ENCODE measurements at places on chromosomes 16 and 17.
A peak's percentile ranks its signal among the peaks of the same experiment; 100 is the strongest.

GRCh38 chr16:69040144-69040909, 65.1 kb upstream of the HAS3 start:
- no peak for DNase-seq

DNA sequence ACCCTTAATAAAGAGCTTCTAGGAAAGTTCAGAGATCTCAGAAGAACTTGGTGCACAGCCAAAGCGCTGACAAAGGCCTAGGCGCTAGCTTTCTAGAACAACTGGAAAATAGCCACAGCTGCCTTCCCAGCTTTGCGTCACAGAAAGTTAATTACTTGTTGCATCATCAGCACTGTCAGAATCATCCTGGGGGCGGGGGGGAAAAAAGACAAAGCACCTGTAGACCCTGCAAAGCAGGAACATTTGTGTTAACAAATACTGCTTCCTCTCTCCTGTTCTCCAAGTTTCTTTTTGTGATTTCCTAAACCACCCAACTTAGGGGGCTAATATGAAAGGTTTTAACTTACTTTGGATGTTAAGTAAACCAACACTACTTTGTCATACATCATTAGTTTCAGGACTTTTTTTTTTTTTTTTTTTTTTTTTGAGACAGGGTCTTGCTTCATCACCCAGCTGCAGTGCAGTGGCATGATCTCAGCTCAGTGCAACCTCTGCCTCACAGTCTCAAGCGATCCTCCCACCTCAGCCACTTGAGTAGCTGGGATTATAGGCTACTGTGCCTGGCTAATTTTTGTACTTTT, 4.8 kb upstream of the AARSD1 start:
- DNase-seq = no peak

GRCh38 chr16:84194470-84195200, 3.7 kb downstream of the ADAD2 start:
- no peak for DNase-seq

DNA sequence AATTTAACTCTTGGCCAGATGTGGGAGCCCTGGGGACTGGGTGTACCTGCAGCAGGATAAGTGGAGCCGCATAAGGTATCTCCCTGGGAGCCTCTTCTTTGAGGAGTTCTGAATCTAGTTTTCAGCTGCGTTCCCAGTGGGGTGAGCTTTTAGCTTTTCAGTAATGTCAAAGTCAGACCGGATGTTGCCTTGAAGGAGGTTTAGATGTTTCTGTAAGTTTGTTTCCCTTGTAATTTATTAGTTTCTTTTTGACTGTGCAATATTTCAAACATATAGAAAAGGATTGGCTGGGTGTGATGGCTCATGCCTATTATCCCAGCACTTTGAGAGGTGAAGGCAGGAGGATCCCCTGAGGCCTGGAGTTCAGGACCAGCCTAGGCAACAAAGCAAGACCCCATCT, 98.6 kb upstream of the EEF2KMT start:
- DNase-seq = no peak

DNA sequence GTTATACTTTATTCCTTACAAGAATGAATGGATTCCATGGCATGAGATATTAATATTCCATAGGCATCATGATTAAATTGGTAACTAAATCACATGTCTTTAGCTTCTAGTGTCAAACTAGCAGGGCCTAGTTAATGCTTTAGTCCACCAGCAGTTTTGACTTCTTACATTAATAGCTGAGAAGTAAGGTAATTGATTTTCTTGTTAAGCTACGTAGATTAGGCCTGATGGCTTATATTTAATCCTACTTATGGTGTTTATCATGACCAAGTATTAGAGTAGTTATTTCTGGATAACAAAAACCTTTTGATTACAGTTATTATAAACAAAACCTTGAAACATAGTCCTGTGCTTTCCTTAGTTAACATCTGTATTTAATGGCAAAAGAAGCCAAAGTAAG, 184.5 kb downstream of the TANC2 start:
- DNase-seq = no peak

DNA sequence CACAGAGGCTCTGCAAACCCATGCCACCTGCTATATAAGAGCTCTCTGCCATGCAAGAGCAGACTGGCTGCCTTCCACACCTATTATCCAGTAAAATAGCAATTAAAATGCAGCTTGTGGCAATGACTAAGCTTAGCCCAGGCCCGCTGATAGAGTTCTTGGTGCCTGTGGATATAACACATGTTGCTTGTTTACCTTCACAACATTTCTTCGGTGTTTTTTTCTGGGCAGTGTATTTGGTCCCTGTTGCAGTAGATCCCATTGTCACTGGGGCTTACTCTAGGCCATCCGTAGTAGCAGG, 63.5 kb downstream of the SPECC1 start:
- DNase-seq = no peak

DNA sequence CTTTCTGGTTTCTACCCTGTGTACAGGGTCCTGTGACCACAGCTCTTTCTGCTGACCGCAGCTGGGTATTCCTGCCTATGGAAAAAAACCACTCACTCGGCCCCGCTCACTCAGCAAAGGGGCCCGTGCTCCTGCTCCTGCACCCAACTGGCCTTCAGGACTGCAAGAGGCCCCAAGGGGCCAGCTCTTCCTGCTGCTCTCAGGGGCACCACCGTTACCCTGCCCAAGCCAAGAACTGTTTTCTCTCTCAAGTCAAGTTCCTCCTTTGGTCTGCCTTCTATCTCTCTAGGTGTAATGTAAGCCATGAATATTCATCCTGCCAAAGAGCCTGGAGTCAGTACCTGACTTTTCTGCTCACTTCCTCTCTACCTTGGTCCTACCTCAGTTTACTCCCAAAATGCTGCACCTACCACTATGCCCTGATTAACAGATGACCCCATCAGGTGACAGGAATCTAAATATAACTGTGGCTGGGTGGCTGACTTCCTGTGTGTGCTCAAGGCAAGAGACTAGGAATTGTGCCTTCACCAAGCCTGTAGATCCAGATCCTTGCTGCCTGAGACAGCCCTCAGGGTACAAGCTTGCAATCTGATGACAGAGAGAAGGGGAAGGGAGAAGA, 20.4 kb upstream of the SCIMP start:
- DNase-seq = no peak

GRCh38 chr16:79847101-79847500, 246.6 kb upstream of the MAF start:
- no peak for DNase-seq

GRCh38 chr16:57252148-57252721, 7.2 kb downstream of the ARL2BP start:
- no peak for DNase-seq

- peak; percentile 20 for DNase-seq
These were observed 244.9 kb downstream of the PRKCA start for GRCh38 chr17:66547151-66547865.

DNA sequence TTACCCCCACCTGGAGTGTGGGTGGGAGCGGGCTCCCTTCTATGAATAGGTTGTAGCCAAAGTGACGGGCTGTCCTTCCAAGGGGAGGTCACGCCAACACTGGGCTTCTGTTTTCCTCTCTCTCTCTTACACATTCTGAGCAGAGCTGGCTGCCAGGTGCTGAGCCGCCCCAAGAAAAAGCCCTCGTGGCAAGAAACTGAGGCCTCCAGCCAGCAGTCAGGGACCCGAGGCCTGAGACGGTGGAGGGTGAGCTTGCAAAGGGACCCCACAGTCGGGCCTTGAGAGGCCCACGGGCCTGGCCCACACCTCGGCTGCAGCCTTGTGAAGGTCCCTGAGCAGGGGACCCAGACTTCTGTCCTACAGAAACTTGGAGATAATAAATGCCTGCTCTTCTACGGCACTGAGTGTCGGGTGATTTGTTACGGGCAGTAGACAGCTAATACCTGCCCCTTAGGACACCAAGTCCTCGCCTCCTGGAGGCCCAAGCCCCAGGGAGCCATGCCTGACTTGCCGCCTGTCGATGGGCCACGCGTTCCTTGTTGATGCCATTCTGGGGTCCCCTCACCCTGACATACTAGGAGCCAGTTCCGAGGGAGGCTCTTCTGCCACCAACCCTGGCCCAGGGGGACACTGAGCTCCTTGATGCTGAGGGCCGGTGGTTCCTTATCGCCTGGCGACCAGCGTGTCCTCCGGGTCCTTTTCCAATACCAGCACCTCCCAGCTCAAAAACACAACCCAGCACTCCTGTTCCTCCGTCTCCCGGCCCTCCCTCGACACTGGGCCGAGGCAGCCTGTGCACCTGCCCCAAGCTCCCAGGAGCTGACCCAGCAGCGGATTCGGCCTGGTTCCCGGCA, 26.1 kb downstream of the SLC25A10 start:
- no peak for DNase-seq

DNA sequence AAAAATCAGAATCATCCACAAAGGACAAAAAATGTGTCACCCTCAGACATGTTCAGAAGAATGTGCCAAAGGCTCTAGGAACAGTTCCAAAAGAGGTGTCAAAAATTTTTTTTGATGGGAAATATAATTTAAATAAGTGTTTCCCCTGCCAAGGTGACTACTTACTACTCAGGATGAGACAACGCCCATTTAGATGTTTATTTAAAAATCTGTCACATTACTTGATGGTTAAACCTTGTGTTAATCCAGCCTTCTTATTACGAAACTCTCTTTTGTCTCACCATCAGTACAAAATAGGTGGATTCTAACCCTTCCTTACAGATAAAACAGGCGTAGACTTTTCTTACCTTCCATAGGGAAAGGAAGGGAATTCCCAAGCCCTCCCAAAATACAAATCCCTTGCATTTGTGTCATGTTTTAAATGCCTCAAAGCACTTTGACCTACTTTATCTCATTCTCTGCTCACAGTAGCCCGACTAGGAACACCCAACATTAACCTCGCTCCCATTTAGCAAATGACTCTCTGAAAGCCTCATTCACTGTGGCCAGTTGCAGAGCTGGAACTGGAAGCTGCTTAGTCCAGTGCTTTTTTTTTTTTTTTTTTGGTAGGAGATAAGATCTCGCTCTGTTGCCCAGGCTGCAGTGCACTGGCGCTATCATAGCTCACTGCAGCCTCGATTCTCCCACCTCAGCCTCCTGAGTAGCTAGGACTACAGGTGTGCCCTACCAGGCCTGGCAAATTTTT, 5.8 kb upstream of the GNA13 start:
- no peak for DNase-seq

DNA sequence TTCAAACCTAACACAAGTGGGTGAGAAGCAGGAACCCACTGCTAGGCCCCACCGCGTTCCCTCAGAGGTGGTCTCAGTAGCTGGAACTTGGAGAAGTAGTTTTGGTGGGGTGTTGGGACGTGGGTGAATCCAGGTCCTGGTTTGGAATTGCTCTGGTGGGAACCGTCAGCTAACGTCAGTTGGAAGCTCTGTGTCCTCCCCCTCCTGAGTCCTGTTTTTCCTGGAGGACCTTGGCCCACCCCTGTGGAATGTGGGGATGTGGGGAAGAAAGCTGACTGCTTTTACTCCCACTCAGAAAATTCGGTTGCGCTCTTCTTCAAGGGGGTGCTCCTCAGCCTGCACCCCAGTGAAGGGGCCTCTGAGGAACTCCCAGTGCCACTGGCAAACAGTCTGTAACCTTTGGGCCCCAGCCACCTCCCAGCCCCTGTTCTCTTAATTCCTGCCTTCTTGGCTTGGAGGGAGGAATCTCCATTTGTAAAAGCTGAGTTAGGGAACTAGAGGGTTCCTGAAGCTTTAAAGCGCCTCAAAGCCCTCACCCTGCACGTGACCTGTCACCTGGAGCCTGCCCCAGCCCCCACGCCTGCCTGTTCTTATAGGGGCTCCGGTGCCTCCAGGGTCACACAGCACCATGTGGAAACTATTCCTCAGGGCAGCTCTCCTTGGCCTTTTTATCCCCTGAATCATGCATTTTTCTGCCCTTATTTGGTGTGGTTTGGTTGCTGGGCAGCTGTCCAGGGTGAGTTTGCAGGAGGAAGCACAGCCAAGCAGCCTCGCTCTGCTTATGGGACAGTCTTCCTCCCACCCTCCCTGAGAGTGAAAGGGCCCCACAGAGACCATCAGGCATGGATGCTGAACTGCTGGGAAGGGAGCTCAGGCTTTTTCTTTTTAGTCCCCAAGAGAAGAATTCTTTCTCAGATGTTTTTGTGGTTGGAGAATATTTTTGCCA, 16.2 kb upstream of the NAGLU start:
- DNase-seq = no peak

DNA sequence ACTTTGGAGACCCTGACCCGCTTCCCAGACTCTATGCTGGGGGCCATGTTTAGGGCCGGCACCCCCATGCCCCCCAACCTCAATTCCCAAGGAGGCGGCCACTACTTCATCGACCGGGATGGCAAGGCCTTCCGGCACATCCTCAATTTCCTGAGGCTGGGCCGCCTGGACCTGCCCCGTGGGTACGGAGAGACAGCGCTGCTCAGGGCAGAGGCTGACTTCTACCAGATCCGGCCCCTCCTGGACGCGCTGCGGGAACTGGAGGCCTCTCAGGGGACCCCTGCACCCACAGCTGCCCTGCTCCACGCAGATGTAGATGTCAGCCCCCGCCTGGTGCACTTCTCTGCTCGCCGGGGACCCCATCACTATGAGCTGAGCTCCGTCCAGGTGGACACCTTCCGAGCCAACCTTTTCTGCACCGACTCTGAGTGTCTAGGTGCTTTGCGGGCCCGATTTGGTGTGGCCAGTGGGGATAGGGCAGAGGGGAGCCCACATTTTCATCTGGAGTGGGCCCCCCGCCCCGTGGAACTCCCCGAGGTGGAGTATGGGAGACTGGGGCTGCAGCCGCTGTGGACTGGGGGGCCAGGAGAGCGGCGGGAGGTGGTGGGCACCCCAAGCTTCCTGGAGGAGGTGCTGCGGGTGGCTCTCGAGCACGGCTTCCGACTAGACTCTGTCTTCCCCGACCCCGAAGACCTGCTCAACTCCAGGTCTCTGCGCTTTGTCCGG, 1.1 kb downstream of the KCTD11 start:
- DNase-seq = no peak

- peak; percentile 86 for DNase-seq
These were observed 1.4 kb downstream of the PHF23 start for GRCh38 chr17:7237761-7238419.

GRCh38 chr16:51095084-51095881, 55.8 kb downstream of the SALL1 start:
- DNase-seq = no peak

DNA sequence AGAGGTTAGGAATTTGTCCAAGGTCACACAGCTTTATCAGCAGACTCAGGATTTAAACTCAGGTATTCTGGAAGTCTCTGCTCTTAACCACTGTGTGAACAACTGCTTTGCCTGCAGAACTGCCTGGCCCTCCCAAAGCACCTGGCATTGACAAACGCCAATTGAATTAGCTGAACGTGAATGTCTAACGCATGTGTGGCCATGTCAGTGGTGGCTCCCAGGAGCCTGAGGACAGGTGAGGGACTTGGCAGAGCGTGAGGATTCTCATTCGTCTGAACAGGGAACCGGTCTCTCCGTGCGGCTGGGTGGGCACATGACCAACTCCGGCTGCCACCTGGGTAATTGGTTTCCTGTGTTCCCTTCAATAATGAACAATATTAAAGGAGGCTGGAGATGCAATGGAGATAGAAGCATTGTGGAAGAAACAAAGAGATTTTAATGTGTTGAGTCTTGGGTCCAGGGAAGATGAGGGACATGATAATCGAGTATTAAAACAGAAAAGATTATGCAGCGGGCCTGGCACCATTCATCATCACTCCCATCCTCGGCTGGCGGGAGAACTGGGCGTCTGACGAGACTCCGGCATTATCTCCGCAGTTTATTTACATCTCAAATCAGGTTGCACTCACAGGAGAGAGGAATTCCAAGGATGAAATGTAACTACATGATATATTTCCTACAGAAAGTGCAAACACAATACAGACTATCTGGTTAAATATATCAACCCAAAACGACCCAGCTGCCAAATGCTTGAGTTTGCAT, 113.5 kb downstream of the NPIPB5 start:
- DNase-seq = no peak
